Stimulated activated CD4-positive, alpha-beta T cell treated with anti-CD3 and anti-CD28 coated beads, Interleukin-4, amount 100 ng/mL, for 48 hours (primary cell): ENCODE measurements at places on chromosomes 11 and 22.
A peak's percentile ranks its signal among the peaks of the same experiment; 100 is the strongest.

- no peak for DNase-seq
Measured at GRCh38 chr11:57481915-57482781, 21.8 kb downstream of the RTN4RL2 start.

DNA sequence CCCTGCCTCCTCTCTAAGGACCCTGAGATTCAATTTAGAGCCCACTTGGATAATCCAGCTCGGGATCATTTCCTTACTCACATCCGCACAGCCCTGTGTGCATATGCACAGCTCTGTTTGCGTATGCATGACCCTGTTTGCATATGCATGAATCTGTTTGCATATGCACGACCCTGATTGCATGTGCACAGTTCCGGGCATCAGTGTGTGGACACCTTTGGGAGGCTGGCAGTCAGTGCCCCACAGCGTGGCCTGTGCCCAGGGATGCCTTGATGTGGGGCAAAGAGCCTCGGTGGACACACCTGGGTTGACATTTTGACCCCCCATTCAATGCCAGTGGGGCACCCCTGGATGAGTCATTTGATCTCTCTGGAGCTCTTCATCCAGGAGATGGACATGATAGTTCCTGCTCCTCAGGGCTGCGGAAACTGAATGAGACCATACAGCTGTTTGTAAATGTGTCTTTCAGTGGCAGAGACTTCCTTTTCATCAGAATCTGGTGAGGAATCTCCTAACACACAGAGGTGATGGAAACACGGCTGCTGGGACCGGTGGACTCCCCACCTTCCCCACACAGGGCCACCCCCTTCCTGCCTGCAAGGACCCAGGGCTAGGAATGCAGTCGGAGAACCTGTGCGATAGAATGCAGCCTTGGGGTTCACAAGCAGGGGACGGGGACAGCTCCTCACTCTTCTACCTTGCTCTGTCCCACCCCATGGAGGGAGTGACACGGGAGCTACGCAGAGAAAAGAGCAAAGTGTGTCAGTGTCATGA, 41.2 kb downstream of the MYEOV start:
- no peak for DNase-seq

- no peak for DNase-seq
Measured at GRCh38 chr11:34238966-34239365, 118.8 kb downstream of the ABTB2 start.

- no peak for DNase-seq
Measured at GRCh38 chr11:19703211-19703610, 9.4 kb upstream of the NAV2 start.

DNA sequence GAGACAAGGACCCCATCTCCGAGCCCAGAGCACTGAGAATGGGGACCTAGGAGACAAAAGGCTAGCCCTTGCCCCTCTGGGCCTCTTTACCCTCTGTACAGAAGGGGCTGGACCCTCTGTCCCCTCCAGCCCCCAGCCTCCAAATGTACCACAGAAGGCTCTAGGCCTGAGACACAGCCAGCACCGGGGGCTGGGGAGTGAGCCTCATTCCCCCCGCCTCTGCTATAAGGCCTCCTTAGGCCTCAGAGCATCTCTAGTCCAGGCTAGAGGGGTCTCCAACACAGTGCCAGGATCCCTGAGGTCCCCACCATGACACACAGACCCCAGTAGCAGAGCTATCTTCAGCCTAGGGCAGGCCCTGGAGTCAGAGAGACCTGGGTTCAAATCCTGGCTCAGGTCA, 4.8 kb downstream of the SMTN start:
- DNase-seq: no peak

GRCh38 chr11:89201138-89201537, 23.5 kb downstream of the TYR start:
- no peak for DNase-seq

GRCh38 chr11:120078397-120078796, 59.5 kb downstream of the TRIM29 start:
- DNase-seq: no peak

DNA sequence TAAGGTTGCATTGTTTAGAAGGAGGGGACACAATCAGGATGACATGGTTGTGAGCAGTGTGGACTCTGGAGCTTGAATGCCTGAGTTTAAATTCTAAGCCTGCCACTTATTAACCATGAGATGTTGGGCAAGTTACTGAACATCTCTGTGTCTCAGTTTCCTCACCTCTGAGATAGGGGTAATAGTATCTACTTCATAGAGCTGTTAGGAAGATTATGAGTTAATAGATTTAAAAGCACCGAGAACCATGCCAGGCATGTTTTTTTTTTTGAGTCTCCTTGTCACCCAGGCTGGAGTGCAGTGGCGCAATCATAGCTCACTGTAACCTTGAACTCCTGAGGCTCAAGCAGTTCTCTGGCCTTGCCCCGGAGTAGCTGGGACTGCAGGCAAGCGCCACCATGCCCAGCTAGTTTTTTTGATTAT, 33.3 kb downstream of the ST14 start:
- no peak for DNase-seq

- no peak for DNase-seq
Measured at GRCh38 chr11:41245704-41246398, 213.6 kb downstream of the LRRC4C start.

GRCh38 chr22:42621505-42622002, 6.9 kb upstream of the POLDIP3 start:
- peak; percentile 42 for DNase-seq

GRCh38 chr11:82683029-82683428, 50.6 kb downstream of the FAM181B start:
- no peak for DNase-seq

- DNase-seq: no peak
Measured at GRCh38 chr22:37609240-37610152, 862 bp downstream of the GGA1 start.

GRCh38 chr22:45124176-45124847, 39.4 kb upstream of the NUP50 start:
- DNase-seq: no peak

DNA sequence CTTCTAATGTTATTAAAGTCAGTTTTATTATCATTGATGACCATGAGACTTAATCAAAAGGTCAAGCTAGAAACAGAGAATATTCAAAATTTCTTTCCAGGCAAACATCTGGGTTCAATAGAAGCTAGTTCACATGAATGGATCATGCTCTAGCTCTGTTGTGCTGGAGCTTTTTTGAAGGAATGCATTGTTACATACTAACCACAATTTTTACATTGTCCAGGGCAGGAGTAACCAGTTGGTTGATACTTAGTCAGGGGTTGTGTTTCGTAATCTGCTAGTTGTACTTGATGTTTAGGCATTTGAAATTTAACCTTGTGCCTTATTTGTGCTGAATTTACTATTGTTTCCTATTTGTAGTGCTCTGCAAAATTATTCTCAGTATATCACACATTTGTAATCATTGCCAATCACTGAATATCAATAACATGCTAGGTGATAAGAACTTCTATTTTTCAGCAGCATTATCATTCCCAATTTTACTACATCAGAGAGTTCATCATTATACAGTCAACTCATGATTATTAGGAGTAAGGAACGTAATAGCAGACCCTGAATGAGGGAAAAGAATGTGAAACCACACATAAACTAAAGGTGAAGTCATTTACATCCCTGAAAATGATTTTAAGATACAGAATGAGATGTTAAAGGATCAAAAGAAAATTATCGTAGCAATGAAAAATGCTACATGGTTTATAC, 23.2 kb downstream of the NF2 start:
- DNase-seq: no peak
